B cell (primary cell): ENCODE measurements at places on chromosomes 16 and 17.

GRCh38 chr16:3503523-3503922 is 2.7 kb downstream of the CLUAP1 start:
- no peak for DNase-seq

DNA sequence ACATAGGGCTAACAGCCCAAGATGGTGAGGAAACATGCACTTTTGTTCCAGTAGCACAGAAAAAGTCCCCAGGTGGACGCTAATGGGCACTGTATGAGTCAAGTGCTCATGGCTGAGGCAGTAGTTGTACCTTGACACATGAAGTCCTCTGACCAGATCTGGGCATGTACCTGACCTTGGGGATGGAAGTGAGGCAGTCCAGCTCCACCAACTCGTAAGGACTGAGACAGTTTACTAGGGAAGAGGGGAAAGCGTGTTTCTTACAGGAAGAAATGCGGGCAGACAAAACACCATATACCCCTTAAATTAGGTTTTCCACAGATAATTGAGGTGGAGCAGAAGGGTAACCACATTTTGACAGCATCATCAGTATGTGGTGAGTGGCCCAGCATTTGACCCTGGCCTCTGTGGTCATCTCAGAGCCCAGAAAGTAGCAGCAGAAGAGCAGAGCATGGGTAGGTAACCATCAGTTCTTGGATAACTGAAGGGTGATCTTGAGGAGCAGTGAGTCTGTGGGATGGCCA is 32.4 kb upstream of the METTL9 start:
- DNase-seq, result no peak

DNA sequence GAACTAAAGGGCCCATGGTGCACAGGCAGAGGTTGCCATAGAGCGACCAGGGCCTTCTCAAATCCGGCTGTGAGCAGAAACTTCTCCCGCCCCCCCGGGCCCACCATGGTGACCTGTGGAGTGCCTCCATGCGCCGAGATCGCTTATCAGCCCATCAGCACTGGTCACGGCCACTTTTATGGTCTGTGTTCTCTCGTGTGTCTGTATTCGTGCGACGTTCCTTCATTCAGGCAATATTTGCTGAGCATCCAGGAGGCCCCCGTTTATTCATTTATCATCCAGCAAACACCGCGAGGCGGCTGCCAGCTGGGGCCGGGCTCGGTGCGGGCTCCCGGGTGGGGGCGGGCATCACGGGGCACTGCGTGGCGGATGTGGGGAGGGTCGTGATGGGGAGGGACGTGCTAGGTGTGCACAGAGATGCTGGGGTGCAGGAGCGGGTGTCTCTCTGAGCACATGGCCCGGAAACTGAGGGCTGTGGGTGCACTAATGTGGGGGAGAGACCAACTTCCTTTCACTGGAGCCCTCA is 88.0 kb upstream of the CBX4 start:
- no peak for DNase-seq

GRCh38 chr16:89708481-89708931 is 7.0 kb upstream of the SPATA2L start:
- no peak for DNase-seq

GRCh38 chr16:4537376-4538343 is 913 bp downstream of the CDIP1 start:
- DNase-seq, result peak; percentile 33

- no peak for DNase-seq
Measured at GRCh38 chr16:5580296-5580695, 482.7 kb upstream of the EEF2KMT start.

GRCh38 chr17:3723188-3723555 is 531 bp upstream of the HASPIN start:
- no peak for DNase-seq

DNA sequence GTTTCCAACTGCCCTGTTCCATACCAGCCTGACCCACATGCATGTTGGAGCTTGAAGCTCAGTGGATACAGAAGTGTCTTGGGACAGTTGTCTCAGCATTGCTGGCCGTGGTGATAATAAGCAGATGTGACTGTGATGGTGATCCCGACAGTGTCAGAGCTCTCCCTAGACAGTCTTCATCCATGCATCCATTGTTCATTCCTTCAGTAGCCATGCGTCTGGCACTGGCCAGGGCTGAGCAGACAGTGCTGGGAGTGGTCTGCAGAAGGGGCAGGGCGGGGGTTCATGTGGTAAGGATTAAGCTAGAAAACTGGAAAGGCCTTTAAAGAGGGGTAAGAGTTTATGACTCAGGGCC is 68.1 kb downstream of the GNAO1 start:
- no peak for DNase-seq

GRCh38 chr16:11258553-11259492 is 2.8 kb upstream of the SOCS1 start:
- peak; percentile 80 for DNase-seq

DNA sequence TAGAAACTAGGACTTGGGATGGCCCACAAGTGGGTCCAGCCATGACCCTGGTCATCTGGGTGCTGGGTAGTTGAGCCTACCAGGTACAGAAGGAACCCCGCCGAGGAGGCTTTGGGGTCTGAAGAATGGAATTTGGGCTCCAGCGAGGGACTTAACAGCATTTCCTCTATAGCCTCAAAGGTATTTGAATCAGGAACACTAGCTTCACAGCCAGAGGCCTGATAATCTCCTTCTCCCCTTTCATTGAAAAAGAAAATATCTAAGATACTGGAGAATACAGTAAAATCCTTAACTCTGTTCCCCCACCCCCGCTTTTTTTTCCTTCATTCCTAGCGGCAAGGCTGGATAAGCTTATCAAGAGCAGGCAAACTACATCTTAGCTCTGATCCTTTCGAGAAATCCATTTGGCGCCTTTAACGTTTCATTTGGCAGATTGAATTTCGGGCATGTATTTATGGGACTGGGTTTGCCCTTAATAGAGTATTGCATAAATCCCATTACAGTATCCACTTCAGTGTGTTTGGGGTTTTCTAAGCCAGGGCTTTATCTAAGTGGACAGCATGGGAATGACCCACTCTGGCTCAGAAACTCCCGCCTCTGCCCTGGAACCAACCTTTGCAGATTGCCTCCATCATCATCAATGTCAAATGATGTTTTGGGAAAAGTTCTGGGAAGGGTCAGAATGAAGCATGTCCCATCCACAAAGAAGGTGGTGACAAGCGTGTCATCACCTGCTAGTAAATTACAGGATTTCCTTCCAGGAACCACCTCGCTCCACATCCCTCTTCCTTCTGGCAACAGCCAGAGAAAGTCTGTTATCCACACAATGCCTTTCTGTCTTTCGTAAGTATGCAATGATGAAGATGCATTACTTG is 36.9 kb downstream of the XYLT1 start:
- DNase-seq, result no peak

- peak; percentile 79 for DNase-seq
Measured at GRCh38 chr17:40547079-40547784, 18.0 kb downstream of the CCR7 start.

- no peak for DNase-seq
Measured at GRCh38 chr17:75476271-75476671, 19.8 kb downstream of the TMEM94 start.

GRCh38 chr17:31392856-31393748 is 1.6 kb downstream of the RAB11FIP4 start:
- no peak for DNase-seq

DNA sequence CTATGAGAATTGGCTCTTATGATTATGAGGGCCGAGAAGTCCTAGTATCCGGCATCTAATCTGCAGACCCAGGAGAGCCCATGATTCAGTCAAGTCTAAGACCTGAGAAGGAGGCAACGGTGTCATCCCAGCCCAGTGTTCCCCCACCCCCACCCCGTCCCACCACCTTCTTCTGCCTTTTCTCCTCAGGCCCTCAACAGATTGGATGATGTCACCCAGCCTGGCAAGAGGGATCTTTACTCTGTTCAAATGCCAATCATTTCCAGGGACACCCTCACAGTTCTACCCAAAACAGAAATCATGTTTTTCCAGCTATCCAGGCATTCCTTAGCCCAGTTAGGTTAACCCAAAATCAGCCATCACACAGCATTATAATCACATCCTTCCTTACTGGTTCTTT is 10.0 kb upstream of the GAA start:
- no peak for DNase-seq

DNA sequence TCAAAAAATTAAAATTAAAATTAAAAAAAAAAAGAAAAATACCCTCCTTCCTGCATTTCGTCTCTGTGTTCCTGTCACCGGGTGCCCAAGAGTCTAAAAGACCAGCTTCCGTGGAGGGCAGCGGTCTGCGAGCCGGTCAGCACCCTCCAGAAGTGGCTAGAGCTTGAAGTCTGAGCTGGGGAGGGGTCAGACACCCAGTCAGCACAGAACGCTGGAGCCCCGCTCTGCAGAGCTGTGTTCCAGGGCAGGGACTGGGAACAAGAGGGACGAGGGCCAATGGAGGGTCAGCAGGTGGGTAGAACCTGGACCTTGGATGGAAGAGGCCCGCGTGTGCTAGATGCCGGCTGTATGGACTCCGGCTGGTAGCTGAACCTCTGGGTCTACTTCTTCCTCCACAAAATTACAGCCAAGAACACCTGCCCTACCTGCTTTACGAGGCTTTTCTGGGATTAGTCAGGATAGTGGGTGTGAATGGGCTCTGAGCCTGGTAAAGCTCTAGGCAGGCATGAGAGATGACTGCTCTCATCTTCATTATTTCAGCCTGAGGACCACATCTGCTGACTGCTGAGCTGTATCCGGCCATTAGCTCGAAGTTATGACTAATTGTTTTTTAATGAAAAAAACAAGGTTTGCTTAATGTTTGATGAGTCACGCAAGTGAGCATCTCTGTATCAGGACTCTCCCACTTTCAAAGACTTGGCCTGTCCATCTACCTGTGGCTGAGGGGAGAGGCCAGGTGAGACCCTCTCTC is 5.9 kb downstream of the TRPV1 start:
- DNase-seq, result no peak

GRCh38 chr17:4155980-4156620 is 13.1 kb downstream of the CYB5D2 start:
- no peak for DNase-seq

DNA sequence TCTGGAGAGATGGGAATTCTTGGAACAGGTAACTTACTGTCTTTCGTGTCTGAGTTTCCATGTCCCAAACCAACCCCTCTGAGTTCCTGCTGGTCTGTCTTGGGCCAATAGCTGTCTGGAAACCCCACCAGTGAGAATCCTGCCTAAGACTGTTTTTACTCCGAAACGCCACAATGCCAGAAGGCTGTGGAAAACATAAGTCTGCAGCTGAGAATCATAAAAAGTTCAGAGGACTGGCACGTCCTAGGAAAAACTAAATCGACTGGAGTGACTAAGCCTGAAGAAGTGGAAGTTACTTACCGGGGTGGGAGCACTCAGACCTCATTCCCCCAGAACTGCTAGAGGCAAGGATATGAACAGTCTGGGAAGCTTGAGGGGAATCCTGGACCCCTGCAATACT is 13.3 kb downstream of the LRRC75A start:
- DNase-seq, result no peak

DNA sequence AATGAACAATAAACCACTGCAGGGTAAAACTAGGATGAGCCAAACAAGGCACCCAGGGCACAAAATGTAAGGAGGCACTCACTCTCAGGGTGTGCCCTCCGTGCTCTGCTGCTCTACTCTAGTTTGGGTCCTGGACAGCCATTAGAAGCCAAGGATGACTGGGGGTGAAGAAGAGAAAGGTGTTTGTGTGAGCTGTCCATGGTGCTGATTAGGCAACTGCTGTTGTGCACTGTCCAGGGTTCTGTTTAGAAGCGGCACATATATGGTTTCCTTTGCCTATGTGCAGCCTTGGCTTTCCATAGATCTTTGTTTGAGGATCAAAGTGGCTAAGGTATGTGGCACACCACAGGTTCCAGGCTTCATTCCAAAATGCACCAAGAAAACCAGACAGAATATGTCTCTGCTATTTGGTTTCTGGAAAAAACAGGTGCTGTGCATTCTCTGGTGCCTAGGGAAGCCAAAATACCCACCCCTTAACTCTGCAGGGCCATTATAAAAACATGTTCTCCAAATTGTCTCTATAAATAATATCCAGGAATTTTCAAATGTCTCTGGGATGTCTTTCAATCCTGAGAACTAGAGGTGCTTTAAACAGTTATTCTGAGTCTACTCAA is 123.5 kb downstream of the CBLN1 start:
- DNase-seq, result peak; percentile 9

- no peak for DNase-seq
Measured at GRCh38 chr16:89821438-89822187, 5.2 kb upstream of the FANCA start.

GRCh38 chr17:57603546-57603945 is 141.6 kb downstream of the CCDC182 start:
- no peak for DNase-seq

- no peak for DNase-seq
Measured at GRCh38 chr17:36837195-36837938, 99.9 kb upstream of the LHX1 start.

DNA sequence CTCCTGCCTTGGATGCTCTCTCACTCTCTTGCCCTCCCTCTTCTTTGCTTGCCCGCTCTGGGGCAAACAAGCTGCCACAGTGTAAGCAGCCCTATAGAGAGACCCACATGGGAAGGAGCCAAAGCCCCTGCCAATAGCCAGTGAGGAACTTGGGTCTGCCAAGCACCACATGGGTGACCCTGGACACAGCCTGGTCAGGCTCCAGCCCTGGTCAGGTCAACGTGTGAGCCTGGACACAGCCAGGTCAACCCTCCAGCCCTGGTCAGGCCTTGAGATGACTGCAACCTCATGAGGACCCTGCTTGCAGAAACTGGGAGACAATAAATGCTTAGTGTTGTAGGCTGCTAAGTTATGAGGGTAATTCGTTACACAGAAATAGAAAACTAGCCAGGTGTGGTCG is 14.3 kb upstream of the PHOSPHO1 start:
- DNase-seq, result no peak

DNA sequence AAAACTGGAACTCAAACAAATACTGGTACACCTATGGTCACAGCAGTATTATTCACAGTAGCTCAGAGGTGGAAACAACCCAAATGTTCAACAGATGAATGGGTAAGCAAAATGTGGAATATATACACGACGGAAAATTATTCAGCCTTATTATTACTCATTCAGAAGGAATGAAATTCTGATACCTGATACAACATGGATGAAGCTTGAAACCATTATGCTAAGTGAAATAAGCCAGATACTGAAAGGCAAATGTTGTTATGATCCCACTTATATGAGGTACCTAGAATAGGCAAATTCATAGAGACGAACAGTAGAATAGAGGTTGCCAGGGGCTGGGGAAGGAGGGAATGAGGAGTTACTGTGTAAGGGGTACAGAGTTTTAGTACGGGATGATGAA is 27.1 kb upstream of the MYLK3 start:
- no peak for DNase-seq

- DNase-seq, result no peak
Measured at GRCh38 chr16:30457256-30457655, 11.6 kb upstream of the SEPHS2 start.

DNA sequence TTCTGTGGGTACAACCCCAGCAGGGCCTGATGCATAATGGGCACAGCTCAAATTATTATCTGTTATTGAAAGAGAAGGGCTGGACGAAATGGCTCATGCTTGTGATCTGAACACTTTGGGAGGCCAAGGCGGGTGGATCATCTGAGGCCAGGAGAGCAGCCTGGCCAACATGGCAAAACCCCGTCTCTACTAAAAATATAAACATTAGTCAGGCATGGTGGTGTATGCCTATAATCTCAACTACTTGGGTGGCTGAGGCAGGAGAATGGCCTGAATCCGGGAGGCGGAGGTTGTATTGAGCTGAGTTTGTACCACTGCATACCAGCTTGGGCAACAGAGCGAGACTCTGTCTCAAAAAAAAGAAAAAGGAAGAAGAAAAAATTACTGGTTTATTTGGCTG is 100.7 kb downstream of the ABCC1 start:
- no peak for DNase-seq

GRCh38 chr17:78130437-78131101 is at the start of gene TMC8:
TSS of gene TMC8 (plus strand) at chr17:78130771. CDS start at chr17:78131589, 818 bp downstream.
- peak; percentile 82 for DNase-seq

- no peak for DNase-seq
Measured at GRCh38 chr17:36972186-36972700, 23.5 kb downstream of the AATF start.

GRCh38 chr16:72740347-72740746 is 307.6 kb downstream of the ZFHX3 start:
- DNase-seq, result no peak
